ENCODE measurements at places on chromosomes 11 and 22.

DNA sequence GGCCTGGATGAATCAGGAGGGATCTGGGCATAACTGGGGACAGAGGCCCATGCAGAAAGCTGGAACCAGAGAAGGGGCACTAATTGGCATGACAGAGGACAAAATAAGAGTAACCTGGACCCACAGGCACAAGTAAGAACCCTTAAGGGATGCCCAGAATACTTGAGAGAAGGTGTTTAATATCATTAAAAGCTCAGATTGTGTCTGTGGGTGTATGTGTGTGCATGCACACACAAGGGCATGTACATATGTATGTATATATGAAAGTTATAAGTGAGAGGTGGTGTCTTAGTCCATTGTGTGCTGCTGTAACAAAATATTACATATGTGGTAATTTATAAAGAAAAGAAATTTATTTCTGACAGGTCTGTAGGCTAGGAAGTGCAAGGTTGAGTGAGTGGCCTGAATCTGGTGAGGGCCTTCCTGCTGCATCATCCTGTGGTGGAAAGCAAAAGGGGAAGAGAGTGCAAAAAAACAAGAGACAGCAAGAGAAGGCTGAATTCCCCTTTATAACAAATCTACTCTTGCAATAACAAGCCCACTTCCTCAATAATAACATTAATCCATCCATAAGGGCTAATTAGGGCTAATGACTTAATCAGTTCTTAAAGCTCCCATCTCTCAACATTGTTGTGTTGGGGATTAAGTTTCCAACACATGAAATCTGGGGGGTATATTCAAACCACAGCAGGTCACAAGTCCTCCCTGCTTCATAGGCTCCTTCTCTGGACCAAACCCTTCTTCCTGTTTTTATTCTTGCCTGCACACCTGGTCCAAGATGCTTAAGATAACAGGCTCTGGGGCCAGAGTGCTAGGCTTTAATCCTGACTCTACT lies 68.3 kb upstream of the POU2AF2 start:
- DNase-seq, result no peak

- DNase-seq, result no peak
These were observed 59.3 kb downstream of the RPUSD4 start for GRCh38 chr11:126152152-126152551.

DNA sequence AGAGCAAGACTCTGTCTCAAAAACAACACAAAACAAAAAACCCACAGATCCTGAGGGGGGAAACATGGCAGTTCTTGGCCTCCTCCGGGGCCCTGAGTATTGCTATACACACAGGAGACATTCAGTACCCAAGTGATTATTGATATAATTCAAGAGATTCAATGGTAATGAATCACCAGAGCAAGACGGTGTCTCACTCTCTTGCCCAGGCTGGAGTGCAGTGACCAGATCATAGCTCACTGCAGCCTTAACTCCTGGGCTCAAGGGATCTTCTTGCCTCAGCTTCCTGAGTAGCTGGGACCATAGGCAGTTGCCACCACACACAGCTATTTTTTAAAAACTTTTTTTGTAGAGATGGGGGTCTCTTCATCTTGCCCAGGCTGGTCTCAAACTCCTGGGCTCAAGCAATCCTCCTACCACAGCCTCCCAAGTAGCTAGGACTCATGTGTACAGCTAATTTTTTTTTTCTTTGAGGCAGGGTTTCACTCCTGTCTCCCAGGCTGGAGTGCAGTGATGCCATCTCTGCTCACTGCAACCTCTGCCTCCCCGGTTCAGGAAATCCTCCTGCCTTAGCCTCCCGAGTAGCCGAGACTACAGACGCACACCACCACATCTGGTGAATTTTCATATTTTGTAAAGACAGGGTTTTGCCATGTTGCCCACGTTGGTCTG lies 21.8 kb upstream of the PIK3C2A start:
- no peak for DNase-seq

DNA sequence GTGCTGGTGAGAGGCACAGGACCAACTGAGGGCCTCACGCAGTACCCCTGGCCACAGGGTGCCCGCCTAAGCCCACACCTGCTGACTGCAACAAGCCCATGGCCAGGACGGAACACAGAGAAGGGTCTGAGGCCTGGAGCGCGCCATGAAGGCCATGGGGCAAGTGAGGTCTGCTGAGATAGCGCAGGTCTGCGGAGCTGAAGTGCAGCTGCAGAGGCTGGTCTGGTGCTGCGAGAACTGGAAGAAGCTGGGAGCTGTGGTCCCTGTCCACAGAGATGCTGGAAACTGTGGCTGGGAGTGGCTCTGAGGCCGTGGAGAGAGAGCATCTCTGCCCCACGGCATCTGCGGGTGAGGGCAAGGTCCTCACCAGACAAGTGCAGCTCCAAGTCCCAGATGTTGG lies 8.3 kb downstream of the GALR3 start:
- no peak for DNase-seq

- DNase-seq, result peak; percentile 6
These were observed 17.1 kb downstream of the LTO1 start for GRCh38 chr11:69657911-69658625.

- DNase-seq, result peak; percentile 15
These were observed 65.7 kb upstream of the NUP50 start for GRCh38 chr22:45098056-45098455.

GRCh38 chr11:47271328-47271727 lies 1.4 kb downstream of the MADD start:
- DNase-seq, result no peak

- DNase-seq, result no peak
These were observed 483 bp upstream of the ACCSL start for GRCh38 chr11:44047298-44047697.

DNA sequence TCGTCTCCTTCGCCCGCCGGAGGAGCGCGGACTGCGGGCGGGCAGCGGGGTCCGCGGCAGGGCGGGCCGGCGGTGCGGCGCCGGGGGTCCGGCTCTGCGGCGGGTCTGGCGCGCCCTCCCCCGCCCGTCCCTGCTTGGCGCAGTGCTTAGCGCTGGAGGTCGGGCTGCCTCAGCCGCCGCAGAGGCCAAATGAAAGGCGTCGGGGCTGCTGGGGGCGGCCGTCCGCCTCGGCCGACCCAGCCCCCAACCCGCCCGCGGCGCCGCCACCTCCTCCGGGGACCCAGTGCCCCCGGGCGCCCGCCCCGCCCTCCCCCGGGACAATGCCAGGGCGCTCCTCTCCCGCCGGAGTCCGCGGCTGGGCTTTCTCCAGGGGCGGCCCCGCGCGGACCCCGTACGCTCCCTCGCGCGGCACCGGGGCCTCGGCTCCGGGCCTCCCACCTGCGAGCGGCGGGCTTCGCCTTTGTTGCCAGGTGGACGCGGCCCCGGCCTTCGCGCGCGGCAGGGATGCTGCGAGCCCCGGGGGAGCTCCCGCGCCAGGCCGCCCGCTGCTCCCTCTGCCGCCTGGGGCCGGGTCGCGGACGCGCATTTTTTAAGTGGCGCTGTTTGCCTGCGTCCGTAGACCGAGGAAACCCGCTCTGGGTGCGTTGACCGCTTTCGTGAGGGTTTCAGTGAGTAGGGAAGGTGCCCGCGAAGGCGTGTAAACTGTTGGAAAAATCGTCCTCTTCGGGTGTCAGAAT lies 583 bp downstream of the APLP2 start:
- DNase-seq, result peak; percentile 67

GRCh38 chr11:64903291-64903833 lies 13.6 kb downstream of the ATG2A start:
- DNase-seq, result no peak

DNA sequence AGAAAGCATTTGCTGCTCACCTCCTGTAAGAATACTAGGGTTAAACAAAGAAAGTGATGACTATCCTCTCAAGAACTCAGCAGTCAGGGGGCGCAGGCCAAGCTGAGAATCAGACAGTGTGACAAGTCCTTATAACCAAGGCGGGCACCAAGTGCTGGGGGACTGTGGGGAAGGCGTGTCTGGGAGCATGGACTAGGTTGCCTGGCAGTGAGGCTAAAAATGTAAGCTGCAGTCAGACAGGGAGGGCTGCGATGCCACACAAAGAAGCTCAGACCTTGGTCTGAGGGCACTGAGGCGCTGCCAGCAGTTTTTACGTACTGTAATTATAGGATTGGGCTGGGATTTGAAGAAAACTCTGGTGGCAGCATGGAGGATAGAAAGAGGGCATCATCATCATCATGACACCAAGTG lies 73.7 kb downstream of the FLI1 start:
- no peak for DNase-seq

DNA sequence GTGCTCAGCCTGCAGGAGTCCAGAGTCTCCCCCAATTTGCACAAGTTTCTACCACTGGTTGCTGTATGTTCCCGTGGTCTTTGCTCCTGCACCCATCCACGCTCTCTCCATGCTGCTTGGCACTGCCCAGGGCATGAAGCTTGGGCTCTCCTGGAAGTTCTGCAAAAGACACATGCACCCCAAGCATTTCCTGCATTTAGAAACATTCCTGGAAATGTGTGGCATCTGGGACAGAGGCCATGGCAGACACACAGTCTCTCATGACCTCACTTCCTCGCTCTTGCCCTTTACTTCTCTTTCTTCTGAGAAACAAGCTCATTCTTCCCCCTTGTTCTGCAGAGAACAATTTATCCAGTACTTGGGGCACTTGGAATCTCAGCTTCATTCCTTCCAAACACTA lies 489.5 kb downstream of the BUD13 start:
- no peak for DNase-seq

DNA sequence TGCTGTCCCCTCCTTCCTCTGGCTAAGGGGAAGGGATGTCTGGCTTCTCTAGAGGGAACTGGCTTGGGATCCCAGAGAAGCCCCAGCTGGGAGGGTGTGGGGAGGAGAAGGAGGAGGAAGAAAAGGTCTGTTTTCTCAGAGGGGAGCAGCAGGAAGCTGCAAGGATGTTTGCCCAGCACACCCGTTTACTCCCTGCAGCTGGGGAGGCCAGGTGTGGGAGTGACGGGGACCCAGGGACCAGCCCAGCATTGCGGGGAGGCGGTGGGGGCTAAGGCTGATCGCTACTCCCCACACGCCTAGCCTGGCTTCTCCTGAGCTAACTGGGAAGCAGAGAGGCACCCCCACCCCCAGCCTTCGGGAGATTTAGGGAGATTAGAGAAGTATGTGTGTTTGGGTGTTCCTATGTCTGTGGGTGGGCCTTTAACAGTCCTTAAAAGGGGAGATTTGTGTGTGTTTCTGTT lies 3.9 kb downstream of the CREB3L1 start:
- no peak for DNase-seq

DNA sequence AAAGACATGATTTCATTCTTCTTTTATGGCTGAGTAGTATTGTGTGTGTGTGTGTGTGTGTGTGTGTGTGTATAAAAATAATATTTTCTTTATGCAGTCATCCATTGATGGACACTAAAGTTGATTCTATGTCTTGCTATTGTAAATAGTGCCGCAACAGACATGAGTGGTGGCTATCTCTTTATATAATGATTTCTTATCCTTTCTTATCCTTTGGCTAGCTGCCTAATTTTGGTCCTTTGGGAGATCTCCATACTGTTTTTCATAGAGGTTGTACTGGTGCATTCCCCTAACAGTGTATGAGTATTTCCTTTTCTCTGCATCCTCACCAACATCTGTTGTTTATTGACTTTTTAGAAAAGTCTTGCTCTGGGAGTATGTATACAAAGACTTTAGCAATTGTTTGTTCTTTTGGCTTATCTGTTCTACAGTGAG lies 107.0 kb downstream of the STIM1 start:
- no peak for DNase-seq

GRCh38 chr11:62322524-62322923 lies 14.7 kb upstream of the ASRGL1 start:
- DNase-seq, result no peak

DNA sequence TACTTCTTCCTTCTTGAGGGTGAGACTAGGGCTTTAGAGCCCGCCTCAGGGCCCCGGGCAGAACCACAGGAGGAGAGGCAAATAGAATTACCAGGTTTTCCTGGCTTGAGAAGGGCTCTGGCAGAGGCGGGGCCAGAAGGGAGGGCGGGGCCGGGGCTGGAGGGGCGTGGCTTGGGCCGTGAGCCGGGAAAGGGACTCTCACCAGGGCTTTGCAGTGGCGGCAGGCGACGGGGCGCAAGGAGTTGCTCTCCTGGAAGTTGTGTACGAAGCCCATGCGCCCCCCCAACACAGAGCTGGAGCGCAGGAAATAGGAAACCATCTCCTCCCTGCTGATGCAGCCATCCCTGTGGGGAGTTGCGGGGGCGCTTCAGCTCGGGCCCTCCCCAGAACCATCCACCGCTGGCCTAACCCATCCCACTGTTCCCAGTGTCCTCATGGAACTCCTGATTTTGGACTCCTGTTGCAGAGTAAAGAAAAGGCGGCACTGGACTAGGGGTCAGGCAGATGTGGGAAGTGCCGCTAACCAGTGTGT lies 6.9 kb upstream of the NRXN2 start:
- peak; percentile 49 for DNase-seq

GRCh38 chr11:128039140-128040021 lies 548.0 kb downstream of the ETS1 start:
- DNase-seq, result peak; percentile 76

DNA sequence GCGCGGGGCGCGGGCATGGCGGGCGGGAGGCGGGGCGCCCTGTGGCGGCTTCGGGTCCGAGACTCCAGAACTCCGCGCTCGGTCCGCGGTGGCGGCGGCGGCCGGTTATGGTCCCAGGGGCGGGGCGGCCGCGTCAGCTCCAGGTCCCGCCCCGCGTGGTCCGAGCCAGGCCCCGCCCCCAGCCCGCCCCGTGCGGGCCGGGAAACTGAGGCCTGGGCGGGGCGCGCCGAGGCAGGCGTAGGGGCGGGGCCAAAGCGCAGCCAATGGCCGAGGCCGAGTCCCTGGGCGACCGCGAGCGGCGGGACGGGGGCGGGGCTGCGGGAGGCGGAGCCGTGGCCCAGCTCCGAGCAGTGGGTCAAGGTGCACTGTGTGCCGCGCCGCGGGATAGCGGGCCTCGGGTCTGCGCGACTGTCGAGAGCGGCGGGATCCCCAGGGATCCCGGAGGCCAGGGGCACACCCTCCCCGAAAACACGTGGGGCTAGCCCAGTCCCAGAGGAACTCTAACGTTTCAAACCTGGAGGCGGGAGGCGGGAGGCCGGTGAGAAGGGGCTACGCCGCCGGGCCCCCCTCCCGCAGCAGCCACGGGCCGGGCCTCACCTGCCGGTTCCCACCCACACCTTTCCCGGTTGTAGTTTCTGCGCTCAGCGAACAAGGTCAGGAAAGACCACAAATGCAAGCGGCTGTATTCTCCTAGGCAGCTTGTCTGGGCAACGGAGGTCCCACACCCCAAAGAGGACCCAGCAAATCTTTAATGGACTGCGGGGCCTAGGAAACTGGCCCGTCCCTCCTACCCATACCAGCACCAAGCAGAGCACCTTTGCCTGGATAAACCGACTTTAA lies at the start of gene SLC25A1:
Gene SLC25A1, minus strand, starts transcription at position 80 of the 840 bp plus-strand sequence. Its CDS starts 63 bp downstream, at position 17.
- peak; percentile 95 for DNase-seq

GRCh38 chr11:11977206-11977938 lies 31.1 kb downstream of the DKK3 start:
- peak; percentile 91 for DNase-seq

GRCh38 chr11:34512840-34513681 lies 533 bp downstream of the ELF5 start:
- no peak for DNase-seq

GRCh38 chr22:36197065-36197440 lies 4.6 kb downstream of the APOL4 start:
- peak; percentile 66 for DNase-seq

DNA sequence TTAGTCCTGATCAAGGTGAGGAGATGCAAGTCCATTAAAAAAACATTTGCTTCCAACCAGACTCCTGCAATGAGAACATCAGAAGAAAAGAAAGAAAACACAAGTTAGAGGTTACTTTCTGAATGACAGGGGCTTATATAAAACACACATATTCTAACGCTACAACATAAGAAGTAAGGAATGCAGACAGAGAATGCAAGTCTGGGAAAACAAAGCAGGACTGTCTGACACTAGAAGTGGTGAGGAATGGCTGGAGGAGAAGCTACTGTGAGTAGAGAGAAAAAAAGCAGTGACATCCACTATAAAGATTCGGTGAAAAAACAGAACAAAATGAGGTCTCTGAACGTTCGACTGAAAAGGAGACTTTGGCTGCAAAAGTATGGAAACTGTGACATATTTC lies 12.3 kb downstream of the TMEM216 start:
- no peak for DNase-seq

Measured in aorta (tissue), 5 donors.